ENCODE measurements at places on chromosomes 12 and 14.

DNA sequence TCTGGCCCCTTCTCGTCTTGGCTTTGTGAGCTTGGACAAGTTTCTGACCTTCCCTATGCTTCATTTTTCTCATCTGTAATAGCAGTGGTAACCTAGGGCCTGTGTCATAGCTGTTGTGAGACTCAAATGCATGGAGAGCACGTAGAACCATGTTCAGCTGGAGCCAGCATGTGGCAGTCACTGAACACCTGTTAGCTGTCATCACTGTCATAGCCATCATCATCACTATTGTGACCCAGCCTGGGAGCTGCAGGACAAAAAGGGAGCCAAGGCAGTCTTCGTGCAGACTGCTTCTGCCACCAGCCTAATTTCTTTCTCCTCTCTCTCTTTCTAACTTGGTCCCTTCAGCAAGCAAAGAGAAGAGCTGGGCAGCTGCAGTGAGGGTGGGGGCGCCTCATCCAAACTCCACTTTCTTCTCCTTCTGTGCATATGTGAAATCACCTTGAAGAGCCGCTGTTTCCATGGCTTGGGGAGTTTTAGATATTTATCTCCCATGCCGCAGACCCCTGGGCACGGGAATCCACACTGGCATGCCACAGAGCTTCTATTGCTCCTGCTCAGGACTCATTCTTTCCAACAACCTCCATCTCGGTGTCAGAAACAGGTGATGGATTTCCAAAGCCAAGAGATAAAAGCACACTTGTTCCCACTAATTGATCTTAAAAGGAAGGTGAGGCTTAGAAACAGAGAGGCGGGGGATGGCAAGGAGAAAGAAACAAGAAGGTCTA lies 87.0 kb downstream of the SRRM4 start:
- no peak for DNase-seq

GRCh38 chr14:31992011-31992447 lies 85.1 kb upstream of the ARHGAP5 start:
- DNase-seq: no peak

DNA sequence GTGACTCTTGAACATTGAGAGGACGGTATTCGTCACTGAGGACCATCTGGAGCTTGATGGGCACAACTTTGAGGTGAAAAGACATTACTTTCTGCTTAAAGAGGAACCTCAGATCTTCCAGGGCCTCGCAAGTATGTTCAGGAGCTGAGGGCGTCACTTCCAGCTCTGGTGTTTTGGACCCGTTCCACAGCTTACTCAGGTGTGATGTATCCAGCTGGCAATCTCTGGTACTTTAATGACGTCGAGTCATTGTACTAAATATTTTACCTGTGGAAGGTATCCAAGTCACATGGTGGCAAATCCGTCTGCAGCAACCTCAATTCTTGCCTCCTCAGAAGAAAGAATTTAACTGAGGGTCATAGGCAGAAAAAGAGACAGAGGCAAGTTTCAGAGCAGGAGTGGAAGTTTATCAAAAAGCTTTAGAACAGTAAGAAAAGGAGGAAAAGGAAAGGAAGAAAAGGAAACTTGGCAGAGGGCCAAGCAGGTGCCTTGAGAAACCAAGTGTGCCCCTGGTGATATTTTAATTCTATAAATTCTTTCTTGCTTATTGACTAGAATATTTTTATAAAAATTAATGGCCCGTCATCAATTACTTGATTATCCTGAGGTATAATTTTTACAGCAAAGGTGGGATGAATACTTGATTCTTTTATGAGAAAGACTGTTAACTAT lies 250.6 kb downstream of the AEBP2 start:
- DNase-seq: no peak

DNA sequence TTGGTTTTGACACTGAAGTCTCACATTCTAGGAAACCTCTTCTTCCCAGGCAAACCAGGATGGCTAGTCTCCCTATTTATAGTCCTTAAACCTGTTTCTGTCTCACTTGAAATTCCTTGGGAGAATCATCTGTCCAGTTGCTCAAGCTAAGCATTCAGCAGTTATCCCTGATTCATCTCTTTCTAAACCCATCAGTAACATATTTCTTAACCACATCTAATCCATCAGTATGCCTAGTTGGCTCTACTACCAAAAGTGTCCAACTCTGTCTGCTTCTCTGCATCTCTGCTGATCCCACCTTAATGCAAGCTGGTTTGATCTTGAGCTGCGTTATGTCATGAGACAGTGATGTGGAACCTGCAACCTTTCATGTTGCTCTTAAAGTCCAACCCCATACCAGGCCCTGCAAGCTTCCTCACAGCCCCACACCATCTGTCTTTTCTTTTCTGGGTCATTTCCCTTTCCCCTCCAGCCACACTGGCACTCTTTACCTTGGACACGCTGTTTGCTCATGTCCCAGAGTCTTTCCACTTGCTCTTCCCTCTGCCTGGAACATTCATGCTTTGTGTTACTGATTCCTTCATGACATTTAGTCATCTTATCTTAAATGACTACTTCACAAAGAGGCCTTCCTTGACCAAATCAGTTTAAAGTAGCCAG lies 380.8 kb upstream of the RGS6 start:
- no peak for DNase-seq

DNA sequence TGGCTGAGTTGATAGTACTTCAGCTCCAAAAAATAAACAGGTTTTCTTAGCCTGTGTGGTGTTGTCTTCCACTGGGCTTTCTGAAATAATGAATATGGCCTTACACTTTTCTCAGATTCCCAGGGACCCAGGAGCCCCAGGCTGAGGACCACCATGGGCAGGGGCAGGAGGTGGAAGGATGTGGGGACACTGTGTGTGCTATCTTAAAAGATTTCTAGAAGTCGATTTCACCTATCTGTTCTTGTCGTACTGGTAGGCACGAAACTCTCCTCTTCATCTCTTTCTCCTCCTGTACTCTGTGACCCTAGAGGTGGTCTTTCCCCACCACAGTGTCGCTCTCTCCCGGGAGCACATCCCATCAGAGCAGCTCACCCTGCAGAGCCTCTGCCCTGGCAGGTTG lies 107.7 kb upstream of the FKBP4 start:
- DNase-seq: no peak

- no peak for DNase-seq
Measured at GRCh38 chr12:130815028-130815741, 23.9 kb downstream of the STX2 start.

- no peak for DNase-seq
Measured at GRCh38 chr14:48582938-48583337, 907.5 kb upstream of the MDGA2 start.
